Calu3 (cell line): ENCODE measurements at places on chromosomes 6 and 20.

DNA sequence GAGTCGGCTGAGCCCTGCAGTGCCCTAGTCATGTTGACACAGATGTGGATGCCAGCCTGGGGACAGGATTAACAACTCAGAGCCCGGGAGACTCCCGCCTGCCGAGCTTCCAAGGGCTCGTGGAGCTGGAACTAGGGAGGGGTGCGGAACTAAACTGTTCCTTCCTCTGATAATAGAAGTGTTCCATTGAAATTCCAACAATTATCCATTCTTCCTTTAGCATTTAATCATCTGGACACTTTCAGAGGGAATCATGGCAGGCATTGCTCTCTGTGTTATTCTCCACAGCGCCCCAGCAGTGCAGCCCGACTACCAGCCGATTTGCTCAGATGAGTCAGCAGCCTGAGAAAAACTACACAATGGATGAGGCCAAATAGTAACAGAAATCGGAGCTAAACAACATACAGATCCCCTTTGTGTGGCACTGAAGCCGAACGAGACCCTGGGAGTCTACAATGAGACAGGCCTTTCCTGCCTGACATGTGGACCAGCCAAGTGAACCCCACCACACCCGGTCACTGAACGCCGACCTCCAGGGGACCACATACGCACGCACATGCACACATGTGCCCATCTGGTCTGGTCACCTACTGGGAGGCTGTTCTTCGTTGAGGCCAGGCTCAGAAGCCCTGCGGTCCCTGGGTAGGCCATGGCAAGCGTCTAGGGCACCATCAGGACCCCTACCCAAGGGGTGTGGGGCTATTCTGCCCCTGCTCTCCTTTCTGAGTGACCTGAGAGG is 238.4 kb upstream of the AFDN start:
- DNase-seq = no peak

DNA sequence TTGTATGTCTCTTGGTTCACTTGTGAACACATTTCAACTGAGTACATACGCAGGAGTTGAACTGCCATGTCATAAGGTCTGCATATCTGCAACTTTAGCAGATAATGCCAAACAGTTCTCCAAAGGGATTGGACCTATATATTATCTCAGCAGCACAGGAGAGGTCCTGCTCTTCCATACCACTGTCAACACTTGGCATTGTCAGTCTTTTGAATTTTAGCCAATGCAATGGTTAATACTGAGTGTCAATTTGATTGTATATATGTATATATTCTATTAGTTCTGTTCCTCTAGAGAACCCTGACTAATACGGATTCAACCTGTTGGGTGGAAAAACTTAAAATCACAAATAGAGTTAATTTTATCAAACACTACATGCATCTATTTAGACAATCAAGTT is 26.1 kb upstream of the ARHGAP18 start:
- no peak for DNase-seq

DNA sequence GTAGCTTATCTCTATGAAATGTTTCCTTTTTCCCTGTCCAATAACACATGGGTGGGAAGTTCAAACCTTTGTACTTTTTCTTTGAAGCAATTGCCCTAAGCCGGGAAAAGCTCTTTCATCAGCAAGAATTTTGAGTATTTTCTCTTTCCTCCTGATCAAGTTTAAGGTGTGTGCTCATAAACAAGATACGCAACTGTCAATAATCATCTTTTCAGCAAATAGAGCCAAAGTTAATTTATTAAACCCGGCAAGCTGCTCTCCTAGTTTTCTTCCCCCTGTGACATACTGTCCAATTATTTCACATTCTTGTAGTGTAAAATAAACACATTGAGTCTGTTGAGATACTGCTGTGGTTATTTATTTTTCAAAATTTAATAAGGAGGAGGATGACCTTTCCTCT is 194.4 kb downstream of the EDN1 start:
- DNase-seq = no peak

DNA sequence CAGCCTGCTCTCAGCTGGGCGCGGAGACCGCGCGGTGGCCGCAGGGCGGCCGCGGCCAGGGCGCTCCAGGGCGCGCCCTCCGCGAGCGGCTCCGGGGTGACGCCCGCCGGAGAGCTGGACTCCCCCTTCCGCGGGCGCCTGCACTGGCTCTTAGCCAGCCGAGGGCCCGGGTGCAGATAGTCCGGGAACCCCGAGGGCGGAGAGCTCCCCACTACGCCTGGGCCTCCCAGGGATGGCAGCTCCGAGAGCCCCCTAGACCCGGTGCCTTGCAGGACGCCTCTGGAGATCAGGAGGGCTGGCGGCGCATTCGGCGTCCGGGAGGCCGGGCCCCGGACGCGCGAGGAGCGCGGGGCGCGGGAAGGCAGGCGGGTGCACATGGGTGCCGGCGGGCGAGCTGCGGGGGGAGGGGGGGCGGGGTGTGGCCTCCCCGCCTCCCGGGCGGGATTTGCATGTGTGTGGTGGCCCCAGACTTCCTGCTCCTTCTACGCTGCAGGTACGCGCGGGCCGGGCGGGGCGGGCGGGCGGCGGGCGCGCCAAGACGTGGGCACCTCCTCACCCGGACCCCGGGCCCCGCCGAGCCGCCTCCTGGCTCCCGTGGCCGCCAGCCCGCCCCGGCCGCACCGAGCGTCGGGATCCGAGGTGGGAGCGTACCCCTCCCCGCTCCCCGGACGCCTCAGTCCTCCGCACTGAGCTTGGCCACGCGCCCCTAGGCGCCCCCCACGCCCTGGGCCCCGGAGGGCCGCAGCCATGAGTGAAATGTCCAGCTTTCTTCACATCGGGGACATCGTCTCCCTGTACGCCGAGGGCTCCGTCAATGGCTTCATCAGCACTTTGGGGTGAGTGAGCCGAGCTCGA is at the start of gene ITPR3:
ITPR3 (plus strand) TSS at position 467 of the 855 bp plus-strand sequence; CDS start at position 748, 281 bp downstream.
- DNase-seq = peak; percentile 83

DNA sequence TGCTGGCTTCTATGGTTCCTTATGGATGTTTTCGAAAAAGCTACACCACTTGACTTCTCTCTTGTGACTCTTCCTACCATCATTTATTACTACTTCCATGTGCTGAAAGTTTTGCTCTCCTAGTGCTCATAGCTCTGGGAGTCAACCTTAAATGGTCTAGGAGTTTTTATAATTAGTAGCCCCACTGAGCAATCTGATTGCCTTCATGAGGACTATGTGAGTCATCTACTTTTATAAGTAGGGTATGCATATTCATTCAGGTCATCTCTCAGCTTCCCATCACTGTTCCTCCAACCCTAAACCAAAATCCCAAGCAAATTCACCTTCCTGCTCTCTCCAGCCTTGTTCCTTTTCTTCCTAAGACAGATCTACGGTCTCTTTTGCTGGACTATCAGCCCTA is 17.4 kb upstream of the FAXC start:
- DNase-seq = no peak

GRCh38 chr6:160801418-160801817 is 99.4 kb downstream of the PLG start:
- DNase-seq = no peak

- DNase-seq = peak; percentile 84
Observed at GRCh38 chr6:39361657-39362486, 39.4 kb upstream of the KCNK16 start.

DNA sequence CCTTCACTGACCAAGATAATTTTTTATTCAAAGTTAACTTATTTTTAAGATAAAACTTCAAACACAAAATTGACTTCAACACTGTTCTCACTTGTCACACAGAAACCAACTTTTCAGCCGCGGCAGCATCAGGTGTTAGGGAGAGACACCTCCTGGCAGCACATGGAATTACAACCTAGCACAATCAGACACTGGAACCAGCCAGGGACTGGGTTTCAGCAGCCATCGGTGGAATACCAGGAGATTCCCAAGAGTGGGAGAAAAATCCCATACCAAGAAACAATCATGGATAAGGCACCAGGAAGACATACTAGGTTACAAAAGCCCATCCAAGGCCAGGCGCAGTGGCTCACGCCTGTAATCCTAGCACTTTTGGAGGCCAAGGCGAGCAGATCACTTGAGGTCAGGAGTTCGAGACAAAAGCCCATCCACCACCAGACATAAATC is 70.0 kb downstream of the SNX5 start:
- DNase-seq = peak; percentile 41

DNA sequence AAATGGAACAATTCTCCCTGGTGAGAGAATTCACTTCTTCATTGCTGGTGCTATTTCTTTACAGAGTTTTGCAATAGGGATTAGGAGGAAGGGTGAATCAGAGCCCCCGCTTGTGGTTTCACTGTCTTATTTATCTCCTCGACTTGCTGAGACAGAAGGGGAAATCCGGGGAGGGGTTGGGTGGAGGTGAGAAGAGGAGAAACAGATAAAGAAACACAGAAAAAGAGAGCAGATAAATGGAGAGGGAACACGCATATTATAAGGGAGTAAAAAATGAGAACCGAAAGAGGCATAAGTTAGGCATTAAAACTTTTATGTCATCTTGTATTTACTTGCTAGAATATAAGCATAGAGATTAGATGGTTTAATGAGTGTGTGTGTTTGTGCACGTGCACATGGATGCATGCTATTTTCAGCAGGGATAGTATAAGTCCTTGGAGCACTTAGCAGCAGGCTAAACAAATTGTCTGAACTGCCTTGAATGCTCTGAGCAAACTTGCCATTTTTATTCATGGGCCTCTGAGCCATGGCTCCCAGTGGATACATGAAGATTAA is 105.0 kb downstream of the OLIG3 start:
- DNase-seq = no peak

DNA sequence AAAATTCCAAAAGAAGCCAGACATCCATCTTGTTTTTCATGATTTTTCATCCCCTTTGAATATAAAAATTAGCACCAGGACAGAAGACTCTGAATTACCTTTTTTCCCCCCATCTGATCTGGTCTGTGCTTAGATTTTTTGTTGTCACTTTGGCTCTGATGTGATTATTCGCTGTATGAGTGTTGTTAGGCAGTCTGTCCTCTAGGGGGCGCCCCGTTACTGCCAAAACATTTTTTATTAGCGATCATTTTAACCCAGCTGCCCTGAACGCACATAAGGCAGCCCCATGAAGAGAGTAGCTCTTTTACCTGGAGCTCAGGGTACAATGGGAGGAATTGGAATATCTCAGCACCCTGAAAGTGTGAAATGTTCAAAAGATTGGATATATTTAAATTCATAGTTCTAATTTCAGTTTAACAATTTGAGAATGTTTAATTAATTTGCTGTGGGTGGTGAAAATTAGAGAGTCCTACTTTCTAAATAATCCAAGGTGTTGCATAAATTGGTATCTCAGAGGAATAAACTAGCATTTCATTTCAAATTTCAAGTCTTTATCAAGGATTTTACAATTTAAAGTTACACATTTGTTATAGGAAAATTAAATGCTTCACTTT is 60.8 kb downstream of the PRPH2 start:
- DNase-seq = peak; percentile 87

GRCh38 chr6:71513036-71513435 is 224.4 kb downstream of the OGFRL1 start:
- no peak for DNase-seq

GRCh38 chr6:154139892-154140291 is 100.9 kb downstream of the OPRM1 start:
- no peak for DNase-seq

- peak; percentile 11 for DNase-seq
Observed at GRCh38 chr6:169619650-169620049, 82.2 kb downstream of the WDR27 start.

DNA sequence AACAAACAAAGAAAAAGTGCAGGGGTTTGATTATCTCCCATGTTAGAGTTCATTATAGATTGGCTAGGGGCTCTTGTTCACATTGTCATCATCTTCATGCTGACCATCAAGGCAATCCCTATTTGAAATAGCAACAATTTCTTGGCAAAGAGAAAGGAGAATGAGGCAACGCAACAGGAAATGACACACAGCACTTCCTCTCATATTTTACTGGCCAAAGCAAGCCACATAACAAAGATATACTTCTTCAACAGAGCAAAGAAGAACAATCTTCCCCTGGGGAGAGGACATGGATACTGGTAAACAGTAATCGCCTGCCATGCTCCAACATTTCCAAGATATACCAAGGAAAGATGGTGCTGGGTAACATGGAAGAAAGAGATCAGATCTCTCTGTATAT is 29.8 kb downstream of the EPM2A start:
- DNase-seq = no peak

- no peak for DNase-seq
Observed at GRCh38 chr6:4853782-4854511, 77.7 kb downstream of the CDYL start.

DNA sequence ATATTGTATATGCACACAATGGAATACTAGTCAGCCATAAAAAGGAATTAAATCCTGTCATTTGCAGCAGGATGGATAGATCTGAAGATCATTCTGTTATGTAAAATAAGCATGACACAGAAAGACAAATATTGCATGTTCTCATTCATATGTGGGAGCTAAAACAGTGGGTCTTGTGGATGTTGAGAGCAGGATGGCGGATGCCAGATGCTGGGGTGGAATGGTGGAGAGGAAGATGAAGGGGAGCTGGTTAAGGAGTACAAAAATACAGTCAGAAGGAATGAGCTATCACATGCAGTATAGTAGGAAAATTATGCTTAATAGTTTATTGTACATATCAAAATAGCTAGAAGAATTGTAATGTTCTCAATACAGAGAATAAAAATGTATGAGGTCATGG is 41.8 kb downstream of the THBS2 start:
- DNase-seq = no peak
